ENCODE measurements at places on chromosomes 2 and 18.

GRCh38 chr2:122481244-122481622 lies 725.8 kb downstream of the TSN start:
- DNase-seq = no peak

DNA sequence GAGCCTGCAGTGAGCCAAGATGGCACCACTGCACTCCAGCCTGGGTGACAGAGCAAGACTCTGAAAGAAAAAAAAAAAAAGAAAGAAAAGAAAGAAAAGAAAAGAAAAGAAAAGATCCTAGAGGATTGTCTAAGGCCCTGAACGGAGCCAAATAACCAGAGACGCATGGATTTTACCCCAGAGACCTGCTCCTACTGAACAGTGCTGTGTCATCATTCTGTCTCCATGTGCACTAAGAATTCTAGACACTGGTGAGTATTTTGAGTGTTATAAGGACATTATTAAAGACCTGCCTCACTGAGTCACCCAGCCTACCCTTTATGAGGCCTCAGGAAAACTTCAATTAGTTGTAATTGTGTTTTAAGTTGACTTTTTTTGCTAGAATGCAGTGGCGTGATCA lies 61.9 kb upstream of the RIOK3 start:
- DNase-seq = no peak

GRCh38 chr18:41655074-41655473 lies 300.0 kb upstream of the PIK3C3 start:
- no peak for DNase-seq

DNA sequence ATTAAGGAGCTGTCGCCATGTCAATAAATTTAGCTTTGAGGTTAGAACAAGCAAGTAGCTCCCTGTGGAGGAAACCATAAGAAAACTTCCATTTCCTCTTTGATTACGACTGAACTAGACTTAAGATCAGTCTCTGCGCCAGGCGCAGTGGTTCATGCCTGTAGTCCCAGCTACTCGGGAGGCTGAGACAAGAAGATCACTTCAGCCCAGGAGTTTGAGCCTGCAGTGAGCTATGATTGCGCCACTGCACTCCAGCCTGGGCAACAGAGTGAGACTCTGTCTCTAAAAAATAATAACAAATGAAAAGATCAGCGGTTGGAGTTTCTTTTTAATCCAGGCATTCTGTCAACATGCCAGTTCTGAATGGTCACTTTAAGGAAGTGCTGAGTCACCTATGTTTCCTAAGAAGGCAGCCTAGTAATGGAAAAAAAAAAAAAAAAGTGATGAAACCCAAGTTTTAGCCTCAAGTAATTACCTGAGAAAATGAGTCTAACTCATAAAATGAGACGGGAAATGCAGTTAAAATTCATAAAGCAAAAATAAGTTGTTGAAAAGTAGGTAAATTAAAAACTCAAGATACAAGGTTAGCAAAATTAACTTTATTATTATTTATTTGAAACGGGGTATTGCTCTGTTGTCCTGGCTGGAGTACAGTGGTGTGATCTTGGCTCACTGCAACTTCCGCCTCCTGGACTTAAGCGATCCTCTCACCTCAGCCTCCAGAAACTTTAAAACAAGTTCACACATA lies 10.2 kb downstream of the C18orf32 start:
- DNase-seq = no peak

DNA sequence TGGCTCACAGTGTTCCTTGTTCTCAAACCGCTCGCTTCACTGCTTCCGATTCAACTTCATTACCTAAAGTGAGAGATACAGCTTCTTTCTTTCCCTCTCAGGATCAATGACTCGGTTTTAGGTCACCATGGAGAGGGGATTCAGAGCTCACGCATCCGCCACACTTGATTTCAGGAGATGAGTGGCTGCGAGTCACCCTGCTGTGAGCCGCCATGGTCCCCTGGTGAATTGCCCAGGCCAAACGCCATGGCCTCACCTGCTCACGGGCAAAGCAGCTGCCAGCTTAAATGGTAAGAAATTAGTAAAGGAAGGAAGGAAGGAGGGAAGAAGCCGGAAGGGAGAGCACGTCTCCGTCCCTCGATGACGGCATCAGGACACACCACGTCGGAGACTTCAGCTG lies 60.5 kb downstream of the ADNP2 start:
- no peak for DNase-seq

DNA sequence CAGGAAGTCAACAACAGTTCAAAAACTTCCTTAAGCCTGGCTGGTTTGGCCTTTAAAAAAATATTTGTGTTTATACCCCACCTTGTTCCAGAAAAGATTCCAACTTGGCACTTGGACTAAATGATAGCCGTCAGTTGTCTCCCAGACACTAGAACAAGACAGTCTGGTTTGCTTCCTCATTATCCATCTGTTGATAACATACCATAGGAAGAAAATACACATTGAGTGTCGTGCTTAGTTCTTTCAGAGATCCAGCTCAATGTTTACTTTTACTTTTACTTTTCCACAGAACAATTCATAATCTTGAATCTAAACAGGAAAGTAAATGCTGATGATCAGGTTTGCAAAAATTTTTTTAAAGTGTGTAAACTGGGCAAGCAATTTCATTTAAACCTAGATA lies 2.4 kb upstream of the VPS54 start:
- no peak for DNase-seq

DNA sequence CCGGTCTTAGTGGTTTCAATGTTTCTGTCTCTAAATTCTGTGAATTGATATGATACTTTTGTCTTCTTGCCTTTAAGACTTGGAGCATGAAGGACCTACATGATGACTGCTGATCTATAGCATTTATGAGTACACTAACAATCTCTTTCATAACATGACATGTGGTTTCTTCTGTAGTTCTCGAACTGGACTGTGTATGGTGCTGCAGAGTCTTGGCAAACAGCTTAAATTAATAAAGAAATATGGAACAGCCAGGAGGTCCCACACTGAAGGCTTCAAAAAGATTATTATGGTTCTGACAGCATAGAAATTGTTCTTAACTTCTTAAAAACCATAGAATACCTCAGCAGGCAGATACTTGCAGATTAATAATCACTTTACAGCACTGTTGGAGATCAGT lies 145.0 kb downstream of the DCC start:
- no peak for DNase-seq

- no peak for DNase-seq
These were observed 152.2 kb downstream of the ALPK2 start for GRCh38 chr18:58476516-58477256.

DNA sequence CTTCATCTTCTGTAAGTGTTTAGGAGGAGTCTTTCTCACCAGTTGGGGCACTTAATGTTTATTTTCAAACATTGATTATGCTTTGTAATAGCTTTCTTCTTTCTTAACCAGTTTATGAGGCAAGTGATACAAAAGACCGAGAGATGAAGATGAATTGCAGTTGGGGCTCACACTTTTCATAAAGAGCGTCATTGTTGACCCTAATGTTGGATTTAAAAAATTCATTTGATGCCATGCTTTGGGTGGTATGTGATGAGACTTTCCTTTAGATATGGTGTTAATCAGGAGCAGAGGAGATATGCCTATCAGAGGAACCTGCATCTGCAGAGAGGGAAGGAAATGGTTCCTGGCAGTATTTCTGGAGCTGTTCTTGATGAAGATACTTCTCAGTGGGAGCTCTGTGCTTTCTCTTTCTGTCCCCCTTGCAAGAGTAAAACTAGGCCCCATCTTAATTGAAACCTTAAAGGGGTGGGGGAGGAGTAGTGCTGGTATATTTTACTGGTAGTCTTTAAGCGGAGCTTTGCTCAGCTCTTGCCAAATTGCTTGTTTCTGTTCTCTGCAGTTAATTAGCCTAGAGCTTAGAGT lies 2.3 kb downstream of the EML4 start:
- DNase-seq = no peak

DNA sequence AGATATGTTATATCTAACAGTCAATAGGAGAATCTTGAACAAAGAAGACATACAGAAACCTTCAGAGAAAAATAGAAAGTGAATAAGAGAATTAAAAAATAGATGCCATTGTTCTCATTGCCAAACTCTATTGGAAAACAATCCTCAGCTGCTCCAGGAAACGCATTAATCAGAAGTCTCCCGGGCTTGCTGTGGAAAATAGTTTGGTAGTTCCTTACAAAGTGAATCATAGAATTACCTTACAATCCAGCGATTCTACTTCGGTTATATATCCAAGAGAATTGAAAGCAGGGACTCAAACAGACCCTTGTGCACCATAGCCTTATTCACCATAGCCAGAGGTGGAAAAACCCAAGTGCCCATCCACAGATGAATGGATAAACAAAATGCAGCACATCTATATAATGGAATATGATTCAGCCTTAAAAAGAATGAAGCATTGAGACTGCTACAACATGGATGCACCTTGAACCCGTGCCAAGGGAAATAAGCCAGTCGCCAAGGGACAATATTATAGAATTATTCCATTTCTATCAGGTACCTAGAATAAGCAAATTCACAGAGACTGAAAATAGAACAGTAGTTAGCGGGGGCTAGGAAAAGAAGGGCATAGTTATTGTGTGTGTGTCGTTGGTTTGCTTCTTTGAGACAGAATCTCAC lies 21.9 kb upstream of the CHRNA1 start:
- DNase-seq = no peak

GRCh38 chr2:72013726-72014125 lies 133.9 kb downstream of the CYP26B1 start:
- DNase-seq = no peak

DNA sequence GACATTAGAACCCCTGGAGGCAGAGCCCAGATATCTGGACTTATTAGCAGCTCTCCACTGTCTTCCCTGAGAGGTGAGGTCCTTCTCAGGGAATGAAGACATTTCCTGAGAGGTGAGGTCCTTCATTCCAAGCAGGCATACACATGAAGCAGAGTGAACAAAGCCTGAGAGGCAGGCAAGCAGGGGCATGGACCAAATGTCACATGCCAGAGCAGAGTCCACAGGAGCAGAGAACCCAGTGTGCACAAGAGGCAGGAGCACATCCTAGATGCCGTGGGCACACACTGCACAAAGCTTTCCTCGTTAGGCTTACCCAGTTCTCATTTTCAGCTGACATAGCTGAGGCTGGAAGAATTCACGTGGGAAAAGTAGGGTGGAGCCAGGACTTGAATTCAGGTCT lies 759.9 kb upstream of the HS6ST1 start:
- no peak for DNase-seq

DNA sequence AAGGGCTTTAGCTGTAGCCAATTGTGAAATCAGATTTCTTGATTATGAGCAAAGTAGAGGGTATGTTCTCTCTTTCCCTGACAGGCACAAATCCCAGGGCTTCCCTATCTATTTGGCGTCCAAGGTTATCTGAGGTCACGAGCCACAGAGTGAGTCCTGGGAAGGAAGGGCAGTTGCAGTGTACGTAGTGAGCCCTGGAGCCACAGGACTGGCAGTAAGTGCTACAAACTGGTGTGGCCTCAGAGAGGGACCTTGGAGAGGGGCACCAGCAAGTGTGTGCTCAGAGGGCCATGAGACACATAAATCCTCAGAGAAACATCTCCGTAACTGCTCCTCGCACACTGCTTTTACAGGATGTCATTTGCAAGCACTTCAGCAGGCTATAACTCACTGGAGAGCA lies 115.5 kb upstream of the SH3BP4 start:
- no peak for DNase-seq

DNA sequence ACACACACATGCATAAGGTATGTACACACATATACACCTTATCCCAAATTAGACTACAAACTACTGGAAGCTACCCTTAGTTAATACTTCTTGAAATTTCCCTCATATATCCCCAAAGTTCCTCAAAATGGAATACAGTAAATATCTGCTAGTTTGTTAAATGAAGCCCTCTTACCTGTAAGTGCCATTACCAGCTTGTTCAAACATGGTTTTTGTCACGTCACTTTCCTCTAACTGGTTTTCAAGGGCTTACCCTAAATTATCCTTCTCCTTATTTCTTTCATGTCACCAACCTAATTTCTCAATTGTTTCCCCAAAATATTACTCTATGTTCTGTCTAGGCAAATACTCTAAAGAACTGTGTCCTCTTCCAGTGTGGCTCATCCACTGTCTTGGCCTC lies 24.4 kb upstream of the KIDINS220 start:
- DNase-seq = no peak

DNA sequence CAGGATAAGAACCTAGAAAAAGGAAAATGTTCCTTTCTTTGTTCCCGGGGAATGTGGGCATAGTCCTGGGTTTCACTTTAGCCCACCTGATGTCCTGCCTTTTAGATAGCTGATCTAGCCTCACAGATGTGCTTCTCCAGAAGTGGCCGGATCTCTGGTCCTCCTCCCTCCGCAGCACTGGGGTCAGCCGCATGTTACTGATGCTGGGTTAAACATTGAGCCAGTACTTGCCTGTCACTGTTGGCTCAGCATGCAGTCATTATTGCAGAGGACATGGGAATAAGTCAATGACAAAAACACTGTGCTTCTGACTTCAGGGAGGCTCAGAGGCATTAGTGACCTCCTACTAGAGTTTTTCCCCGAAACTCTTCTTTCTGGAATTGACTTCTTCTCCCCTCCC lies 27.6 kb downstream of the NCK2 start:
- DNase-seq = no peak

GRCh38 chr2:237483018-237483731 lies 3.9 kb upstream of the MLPH start:
- DNase-seq = no peak

DNA sequence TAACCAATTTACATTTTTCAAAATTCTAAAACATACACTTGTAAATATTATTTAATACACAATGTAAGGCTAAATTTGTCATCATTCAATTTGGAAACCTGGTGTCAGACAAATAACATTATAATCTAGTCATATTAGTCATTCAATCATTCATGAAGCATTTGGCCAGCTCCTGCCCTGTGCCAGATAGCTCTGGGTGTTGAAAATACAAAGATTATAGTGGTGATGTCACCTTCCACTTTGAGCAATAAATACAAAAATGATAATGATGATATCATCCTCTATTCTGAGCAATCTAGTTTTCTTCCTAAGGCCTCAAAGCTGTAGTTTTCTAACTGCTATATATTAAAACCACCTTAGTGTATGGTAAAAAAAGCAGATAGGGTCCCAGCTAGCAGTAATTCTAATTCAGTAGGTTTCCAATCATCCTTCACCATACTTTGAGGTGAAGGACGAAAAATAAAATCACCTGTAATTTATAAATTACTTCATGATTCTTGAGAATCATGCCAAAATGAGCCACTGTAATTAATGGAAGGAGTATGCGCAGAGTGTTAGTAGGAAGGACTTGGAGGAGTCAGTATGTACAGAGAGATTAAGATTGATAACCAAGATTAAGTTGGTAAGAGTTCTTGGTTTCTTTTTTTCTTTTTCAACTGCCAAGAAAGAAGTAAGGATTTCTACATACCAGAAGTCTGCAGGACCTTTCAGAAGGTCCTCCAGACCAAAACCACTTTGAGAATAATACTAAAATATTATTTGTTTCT lies 23.2 kb downstream of the MEMO1 start:
- DNase-seq = no peak

GRCh38 chr18:13493079-13493478 lies 233.3 kb downstream of the FAM210A start:
- no peak for DNase-seq

DNA sequence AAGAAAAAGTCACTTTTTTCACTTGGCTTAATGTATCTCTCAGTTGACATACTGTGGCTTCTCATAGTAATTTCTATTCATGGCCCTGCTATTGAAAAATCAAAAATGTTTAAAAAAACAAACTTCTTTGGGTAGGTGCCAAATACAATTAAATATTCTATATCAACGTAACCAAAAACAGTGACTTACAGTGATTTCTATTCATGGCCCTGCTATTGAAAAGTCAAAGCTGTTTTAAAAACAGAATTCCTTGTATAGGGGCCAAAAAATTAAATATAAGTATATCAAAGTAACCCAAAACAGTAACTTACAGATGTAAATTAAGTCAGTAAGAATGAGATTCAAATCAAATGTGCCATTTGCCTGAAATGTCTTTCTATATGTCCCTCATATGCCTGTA lies 31.4 kb upstream of the CD302 start:
- no peak for DNase-seq
